ENCODE measurements at places on chromosomes 11 and 22.

- DNase-seq = no peak
Measured at GRCh38 chr22:49066619-49067018, 761.1 kb downstream of the BRD1 start.

DNA sequence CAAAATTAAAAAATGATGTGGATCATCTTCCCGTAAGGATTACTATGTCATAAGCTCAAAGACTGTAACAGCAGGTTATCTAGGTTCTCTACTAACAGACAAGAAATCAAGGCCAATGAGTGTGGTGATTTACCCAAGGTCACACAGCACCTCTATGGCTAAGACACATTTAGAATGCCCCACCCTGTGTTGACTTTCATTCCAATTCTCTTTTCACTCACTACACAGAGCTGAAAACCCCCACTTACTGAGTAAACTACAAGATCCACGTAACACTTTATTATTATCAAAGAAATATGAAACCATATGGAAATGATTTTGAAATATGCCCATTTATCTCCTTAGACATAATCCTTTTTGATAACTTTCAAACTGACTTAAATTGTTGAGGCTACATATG is 4.8 kb upstream of the PRSS23 start:
- no peak for DNase-seq

DNA sequence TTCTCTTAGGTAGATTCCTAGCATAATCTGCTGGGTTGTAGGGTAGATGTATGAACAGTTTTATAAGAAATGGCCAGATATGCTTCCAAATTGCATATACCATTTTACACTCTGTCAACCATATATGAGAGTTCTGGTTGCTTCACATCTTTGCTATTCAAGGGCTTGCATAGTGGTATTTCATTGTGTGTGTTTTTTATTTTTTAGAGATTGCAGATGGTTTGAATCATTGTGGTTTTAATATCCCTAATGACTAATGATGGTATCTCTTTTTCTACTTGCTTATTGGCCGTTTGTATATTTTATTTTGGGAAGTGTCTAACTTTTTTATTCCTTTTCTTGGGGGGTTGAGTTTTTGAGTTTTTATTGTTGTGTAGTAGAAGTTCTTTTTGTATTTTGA is 26.9 kb downstream of the RNF214 start:
- DNase-seq = no peak

- no peak for DNase-seq
Measured at GRCh38 chr22:45262195-45262930, 21.7 kb upstream of the KIAA0930 start.

GRCh38 chr11:133386262-133386661 is 146.0 kb downstream of the OPCML start:
- no peak for DNase-seq

DNA sequence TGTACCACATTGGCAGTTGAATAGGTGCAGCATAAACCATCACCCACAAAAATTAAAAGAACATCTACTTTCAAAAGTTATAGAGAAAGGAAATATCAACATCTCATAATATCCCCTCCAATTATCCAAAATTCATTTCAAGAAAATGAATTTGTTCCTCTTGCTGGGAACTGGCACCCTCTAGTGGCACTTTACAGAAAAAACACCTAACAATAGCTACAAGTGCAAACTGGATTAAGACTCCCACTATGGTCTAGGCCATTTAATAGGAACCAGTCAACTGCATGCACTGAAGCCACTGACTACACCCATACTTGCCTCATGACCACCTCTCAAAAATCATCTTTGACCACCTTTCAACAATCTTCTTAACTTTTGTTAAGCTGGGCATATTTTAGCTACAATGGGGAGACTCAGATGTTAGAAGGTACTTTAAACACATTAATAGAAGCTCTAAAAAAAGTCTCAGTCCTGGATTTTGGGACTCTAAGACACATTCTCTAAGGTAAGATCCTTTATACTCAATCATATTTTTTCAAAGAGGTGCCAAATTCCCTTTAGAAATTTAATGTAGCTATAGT is 17.3 kb downstream of the TRAF6 start:
- DNase-seq = no peak

GRCh38 chr11:130778705-130779104 is 137.6 kb downstream of the SNX19 start:
- no peak for DNase-seq

GRCh38 chr11:28842716-28843115 is 734.5 kb downstream of the METTL15 start:
- no peak for DNase-seq

- DNase-seq = no peak
Measured at GRCh38 chr11:62726915-62727164, 417 bp downstream of the HNRNPUL2 start.

DNA sequence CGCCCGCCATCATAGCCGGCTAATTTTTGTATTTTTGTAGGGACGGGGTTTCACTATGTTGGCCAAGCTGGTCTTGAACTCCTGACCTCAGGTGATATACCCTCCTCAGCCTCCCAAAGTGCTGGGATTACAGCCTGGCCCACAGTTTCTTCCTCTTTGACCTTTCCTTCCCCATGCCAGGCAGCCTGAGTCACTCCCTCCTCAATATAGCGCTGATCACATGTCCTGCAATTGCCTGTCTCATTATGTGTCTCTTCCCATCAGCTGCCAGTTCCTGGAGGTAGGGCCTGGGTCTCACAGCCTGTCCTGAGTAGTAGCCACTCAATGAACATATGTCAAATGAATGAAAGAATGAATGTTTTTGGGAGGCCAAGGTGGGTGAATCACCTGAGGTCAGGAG is 43.0 kb upstream of the CCDC134 start:
- DNase-seq = no peak

DNA sequence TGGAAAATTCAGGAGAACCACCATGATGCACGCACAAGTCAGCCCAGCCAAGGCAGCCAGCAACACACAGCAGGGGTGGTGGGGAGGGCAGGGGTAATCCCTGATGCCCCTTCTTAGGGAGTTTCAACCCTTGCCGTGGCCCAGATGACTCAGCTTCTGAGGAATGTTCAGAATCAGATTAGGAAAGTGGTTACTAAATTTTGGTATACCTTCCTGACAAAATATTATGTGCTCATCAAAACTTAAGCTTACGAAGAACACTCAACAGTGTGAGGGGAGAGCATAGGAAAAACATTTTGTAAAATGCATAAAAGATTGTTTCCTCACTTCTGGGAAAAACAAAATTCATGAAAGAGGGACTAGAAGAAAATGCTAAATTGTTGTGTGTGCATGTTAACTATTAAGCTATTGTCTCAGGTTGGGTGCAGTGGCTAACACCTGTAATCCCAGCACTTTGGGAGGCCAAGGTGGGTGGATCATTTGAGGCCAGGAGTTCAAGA is 32.1 kb downstream of the SERPIND1 start:
- no peak for DNase-seq

GRCh38 chr11:73590991-73591390 is 6.9 kb downstream of the FAM168A start:
- no peak for DNase-seq

DNA sequence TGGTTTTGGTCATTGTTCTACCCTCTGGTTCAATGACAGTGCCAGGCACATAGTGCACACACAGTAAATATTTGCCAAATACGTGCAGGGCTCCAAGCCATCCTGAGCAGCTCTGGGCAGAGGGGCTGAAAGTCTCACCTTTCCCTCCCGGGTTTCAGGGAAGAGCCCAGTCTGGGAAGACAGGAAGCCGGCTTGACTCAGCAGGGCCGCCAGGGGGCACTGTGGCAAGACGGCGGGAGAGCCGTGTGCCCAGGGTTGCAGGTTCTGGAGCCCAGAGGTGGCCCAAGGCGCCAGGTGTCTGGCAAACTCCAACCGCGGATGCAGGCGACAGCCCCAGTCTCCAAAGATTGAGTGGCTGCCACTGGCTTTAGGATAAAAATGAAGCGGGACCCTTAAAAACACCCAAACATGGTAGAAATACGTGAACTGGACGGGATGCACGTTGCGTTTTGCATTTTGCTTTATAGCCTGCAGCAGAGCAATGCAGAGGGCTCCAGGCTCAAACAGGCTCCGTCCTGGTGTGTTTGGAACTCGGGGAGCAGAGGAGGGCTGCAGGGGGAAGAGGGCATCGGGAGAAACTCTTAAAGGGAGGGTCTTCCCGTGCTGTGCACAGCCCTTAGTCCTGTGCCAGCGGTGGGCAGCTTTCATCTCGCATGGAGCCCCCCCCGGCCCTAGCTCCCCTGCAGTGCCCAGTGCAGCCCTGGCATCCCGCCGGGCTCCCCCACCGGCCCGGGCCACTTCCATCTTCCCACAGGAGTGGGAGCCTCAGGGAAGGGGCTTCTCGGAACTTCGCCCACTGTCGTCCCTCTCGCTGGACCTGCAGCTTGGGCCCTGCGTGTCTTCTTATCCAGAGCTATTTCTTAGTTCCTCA is 10.7 kb downstream of the KRTAP5-5 start:
- DNase-seq = peak; percentile 27

DNA sequence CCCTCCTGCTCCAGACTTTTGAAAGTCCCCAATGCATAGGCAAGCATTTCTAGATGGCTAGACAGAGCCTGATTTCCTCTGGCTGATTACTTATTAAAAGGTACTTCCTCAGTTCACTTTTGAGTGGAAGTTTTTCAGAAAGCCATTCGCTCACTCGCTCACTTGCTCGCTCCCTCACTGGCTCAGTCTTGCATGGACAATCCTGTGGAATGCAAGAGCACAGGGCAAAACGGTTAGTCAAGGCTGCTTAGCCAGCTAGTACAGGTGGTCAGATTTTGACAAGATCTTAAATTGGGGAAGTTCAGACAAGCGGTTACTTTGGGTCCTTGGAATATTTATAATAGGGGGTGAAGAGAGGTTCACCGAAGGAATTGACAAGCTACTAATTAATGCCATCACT is 101.0 kb downstream of the ARL14EP start:
- no peak for DNase-seq

DNA sequence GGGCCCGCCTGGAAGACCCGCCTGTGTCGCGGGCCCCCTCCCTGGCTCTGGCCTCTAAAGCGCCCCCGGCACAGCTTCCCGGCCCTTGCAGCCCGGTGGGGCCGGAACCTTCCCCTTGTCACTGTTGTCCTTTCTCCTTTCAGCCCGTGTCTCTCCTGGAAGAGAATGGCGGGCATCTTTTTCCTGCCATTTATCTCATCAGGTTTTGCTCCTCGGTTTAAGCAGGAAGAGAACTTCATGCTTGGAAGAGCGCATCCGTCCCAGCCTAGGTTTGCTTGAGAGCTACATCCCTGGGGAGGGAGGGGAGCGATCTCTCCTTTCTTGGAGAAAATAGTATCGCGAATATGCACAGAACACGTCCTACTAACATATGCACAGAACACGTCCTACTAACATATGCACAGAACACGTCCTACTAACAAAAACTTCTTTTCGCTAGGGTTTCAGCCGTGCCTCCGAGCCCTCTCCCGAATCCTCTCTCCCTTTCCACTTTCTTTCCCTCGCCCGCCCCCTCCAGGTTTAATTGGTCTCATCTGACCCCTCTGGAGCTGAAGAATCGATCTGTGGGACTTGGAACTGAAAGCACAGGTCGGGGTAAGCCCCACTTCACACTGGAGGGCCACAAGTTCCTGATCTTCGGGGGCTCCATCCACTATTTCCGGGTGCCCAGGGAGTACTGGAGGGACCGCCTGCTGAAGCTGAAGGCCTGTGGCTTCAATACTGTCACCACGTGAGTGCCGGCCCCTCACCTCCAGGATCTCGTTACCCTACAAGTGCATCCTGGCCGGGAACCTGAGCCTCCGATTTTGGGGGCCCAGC is 1.2 kb downstream of the GLB1L3 start:
- no peak for DNase-seq

DNA sequence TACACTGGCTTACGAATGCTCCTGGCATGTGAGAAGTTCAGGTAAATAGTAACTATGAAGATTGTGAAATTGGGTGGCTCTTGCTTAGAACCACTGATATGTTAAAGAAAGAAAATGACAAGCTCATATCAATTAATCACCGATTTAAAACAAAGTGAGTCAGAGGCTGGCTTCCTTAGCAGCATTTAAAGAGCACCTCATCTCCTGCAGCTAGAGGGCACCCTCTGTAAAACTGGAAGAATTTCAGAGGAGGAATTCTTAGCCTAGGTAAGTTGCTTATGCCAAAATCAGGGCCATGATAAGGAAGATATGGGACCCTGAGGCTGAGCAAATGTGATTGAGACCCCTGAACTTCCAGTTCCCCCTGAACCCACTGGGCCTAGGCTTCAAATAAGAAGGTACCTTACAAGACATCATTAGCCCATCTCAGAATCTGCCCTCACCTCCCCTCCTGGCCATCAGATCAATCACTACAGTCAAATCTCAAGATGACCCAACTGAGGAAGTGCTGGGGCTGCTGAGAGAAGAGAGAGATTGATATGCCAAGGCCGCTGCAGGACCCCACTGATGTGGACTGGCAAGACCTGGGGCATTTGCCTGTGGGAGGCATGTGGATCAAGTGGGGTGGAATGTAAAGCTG is 8.6 kb upstream of the CD3E start:
- DNase-seq = no peak

- DNase-seq = no peak
Measured at GRCh38 chr11:60056349-60056969, at the start of gene MS4A3. MS4A3 (plus strand) TSS chr11:60056665; CDS start chr11:60061161, 4,496 bp downstream.

Data from T-helper 1 cell (primary cell).